ENCODE measurements at places on chromosomes 4 and X. TPM values are rescaled to one million over a fixed set of nuclear protein-coding genes. Genes with fewer than 3 reads are reported as not detected.

DNA sequence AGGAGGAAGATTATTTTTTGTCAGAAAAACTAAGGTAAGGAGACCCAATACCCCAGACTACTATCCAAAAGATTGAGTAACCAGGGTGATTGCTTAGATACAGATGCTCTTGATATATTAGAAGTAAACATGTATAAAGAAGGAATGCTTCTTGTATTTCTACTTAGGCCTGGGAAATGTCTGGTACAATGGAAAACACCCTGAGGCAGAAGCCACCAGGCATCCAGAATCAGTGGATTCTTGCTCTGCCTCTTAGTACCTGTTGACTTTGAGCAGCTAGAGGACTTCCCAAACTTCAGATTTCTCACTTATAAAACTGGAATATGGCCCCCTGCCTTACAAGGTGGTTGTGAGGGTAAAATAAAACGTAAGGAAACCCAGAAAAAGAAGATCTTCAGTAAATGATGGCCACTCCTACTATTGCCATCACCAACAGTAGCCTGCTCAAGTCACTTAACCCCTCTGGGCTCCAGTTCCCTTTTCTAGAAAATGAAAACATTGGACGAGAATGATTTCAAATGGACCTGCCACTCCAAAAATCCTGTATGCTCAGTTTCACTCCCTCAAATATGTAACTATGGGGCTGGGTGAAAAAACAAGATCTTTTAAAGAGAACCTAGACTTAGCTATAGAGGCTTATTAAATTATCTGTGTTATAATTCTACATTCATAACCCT is 56.6 kb downstream of the AMELX start:
- no peak for ATAC-seq

DNA sequence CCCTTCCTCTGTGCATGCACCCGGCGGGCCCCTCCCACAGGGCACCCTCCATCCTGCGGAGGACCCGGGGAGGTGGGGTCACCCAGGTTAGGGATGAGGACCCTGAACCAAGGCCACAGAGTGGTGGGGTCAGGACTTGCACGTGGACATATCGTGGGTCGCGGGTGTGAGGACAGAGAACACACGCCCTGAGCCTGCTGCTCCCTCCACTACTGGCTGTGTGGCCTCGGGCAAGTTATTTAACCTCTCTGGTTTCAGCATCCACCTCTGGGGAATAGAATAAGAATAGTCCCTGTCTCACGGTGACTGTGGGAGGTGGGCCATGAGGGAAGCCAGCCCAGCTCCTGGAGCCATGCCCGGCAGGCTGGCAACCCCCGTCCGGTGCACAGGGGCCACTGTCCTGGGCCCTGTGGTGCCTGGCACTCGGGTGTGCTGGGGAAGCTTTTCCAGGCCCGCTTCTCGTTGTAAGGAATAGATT is 5.1 kb downstream of the PSAPL1 start:
- no peak for ATAC-seq

DNA sequence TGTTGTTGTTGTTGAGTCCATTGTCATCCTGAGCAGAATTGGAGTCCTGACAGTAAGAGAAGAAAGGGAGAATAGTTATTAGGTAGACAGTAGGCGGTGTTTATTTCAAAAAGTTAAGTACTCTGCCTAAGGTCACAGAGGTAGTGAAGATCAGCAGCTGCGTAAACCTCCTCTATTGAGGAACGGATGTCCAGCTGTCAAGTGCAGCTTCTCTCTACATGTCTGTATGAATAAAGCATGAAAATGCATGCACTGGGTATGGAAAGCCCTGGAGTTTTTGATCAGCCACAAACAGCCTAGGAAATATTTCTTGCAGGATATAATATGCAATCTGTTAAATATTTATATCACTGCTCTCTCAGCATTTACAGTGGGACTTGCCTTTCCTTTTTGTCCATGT is 109.4 kb upstream of the CBLL2 start:
- no peak for ATAC-seq

GRCh38 chr4:15779809-15780208 is 1.7 kb downstream of the CD38 start:
- no peak for ATAC-seq

DNA sequence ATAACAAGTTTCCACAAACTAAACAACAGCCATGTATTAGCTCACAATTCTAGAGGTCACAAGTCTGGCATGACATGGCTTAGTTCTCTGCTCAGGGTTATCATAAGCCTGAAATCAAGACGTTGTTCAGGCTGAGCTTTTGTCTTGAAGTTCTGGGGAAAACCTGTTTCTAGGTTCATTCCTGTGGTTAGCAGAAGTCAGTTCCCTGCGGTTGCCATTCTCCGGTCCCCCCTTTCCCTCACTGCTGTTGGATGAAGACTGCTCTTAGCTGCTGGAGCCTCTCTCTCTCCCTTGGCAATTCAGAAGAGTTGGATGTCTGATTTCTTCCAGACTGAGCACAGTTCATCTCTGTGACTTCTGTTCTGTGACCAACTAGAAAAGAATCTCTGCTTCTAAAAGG is 962.6 kb downstream of the PCDH7 start:
- no peak for ATAC-seq

GRCh38 chr4:40363945-40364344 is 28.8 kb downstream of the CHRNA9 start:
- ATAC-seq: no peak

- ATAC-seq: no peak
These were observed 65.8 kb upstream of the DIPK2B start for GRCh38 chrX:45266456-45266855.

GRCh38 chr4:147741190-147741788 is 9.4 kb downstream of the ARHGAP10 start:
- ATAC-seq: no peak

Gene CLNK
- total RNA-seq: not detected

Gene IL21
- total RNA-seq: 5.0 TPM

Gene BMP15
- total RNA-seq: not detected
